ENCODE measurements at places on chromosomes 3 and 15.

DNA sequence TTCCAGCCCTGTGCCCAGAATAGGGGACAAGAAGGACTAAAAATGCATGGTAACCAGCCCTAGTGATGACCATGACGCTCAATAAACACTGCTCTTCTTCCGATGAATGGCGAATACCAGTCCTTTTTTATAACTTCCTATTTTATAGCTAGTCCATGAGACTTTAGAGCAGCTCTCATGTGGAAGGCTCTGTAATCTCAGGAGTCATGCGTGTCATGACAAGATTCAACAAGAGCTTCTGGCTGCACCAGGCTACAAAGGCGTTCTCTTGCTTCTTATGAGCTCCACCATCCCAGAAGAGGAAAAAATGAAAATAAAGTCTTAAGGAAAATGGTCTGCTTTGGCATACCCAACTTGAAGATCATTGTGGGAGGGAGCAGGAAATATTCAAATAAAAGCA, 141.0 kb downstream of the TMCO5A start:
- no peak for DNase-seq

DNA sequence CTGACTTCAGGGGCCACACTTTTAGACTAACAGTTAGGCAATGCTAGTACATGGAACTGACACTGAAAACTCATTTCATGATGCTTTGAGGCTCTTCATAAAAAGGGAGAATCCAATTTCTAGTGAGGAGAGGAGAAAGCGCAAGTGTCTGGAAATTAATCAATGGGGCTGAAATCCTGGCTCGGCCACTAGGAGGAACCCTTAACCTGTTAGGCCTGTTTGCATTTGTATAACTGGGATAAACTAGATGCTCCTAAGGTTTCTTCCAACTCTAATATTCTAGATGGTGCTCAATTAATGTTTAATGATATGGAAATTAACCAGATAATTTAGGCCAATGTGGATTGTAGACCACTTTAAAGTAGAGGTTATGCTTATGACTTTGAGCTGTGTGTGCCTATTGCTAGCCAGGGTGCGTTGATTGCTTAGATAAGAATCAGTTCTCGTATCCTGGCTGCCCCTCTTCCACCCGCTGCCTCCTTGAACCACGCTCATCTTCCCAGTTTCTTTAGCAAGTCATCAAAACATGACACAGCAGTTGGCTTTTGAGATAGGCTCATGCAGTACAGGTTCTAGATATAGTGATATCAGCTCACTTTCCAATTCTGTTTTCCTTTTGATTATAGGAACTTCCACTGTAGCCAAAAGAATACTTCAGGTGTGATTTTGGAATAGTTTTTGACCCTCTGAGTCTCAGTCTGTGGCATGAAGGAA, 16.8 kb upstream of the CRBN start:
- DNase-seq, result no peak

DNA sequence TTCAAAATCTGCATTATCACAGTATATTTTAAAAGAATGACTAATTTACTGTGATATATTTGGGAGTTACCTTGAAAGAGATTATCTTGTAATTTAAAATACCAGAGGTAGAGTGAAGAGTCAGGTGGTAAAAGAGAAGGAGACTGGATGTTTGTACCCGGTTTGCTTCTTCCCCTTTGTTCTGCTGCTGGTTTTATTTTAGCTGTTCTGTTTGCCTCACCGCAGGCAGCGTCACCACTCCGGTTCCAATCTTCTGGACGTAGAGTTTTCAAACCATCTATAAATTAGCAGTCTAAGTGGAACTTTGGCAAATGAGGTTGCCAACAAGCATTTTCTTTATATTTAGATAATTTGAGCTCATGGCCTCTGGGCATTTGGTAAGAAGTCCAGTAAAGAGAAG, 38.2 kb downstream of the PPARG start:
- DNase-seq, result no peak

DNA sequence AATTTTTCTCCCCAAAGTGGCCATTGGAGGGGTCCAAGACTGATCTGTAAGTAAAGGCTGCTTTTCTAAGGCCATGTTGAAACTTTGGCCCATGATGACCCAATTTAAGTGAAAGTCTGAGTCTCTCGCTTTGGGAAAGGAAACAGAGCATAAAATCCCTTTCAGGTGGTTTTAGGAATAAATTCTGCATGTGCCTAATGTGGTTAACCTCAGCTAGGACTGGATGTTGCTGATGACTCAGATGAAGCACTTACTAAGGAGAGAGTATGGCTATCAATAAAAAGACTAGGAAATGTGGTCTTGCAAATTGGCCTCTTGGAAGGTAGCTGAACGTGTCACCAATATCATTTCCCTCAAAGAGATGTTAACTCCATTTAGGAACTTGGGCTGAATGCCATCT, 458.5 kb downstream of the AGBL1 start:
- DNase-seq, result no peak

- DNase-seq, result no peak
Measured at GRCh38 chr3:141887051-141887450, 10.6 kb downstream of the ATP1B3 start.

- DNase-seq, result no peak
Measured at GRCh38 chr3:188979669-188980310, 192.0 kb upstream of the TPRG1 start.

- DNase-seq, result no peak
Measured at GRCh38 chr3:61158216-61158615, 93.0 kb downstream of the FHIT start.

DNA sequence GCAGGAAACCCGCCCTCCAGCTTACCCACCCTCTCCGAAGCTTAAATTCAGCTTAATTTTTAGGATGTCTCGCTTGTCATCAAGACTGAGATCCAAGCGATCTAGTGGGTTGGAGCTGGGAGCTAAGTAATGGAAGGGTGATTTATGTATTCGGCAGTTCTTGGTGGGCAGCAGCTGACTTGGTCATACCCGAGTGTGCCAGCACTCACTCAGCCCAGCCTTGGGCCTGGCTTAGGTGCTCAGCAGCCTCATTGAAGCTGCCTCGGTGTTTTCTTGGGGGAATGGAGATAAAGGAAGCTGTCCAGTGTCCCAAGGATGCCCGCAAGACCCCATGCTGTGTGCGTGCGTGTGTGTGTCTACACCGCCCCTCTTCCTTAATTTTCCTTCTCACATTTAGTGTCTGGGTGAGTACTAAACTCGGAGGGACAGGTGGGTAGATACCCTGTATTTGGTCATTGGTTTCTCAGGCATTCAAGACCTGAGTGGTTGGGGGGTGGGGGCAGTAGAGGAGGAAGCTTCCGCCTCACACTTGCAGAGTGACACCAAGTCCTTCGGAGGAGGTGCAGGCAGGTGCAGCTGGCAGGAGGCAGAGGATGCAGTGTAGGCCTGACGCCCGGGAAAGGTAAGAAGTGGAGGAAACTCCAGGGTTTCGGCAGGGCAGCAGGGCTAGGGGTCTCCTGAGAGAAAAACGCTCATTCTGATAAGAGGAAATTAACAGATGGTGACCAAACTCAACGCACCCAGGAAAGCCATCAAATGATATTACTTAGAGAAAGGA, 92.8 kb downstream of the PCSK6 start:
- no peak for DNase-seq

DNA sequence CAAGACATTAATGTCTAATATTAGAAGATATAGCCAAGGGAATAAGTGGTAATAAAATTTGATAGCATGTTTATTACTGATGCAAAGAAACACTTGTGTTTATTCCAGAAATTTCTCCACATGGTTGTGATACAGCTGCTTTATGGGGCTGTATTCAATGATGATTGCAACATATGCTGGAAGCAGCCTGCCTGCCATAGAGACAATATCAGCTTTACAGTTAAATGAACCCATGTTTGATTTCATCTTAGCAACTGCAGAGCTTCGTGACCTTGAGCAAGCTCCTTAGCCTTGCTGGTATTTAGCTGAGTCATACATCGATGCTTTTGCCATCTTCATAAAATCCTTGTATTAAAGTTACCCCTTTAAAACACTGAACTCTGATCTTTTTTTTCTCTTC, 168.1 kb upstream of the STAC start:
- no peak for DNase-seq

GRCh38 chr15:27885201-27885600, 213.9 kb downstream of the OCA2 start:
- DNase-seq, result no peak

GRCh38 chr15:38636597-38636996, 72.0 kb upstream of the RASGRP1 start:
- DNase-seq, result no peak

- peak; percentile 57 for DNase-seq
Measured at GRCh38 chr3:109023656-109024254, 70.1 kb upstream of the GUCA1C start.

GRCh38 chr3:195083659-195084058, 187.3 kb downstream of the XXYLT1 start:
- DNase-seq, result no peak

GRCh38 chr15:62850791-62851291, 191.7 kb upstream of the TPM1 start:
- no peak for DNase-seq

DNA sequence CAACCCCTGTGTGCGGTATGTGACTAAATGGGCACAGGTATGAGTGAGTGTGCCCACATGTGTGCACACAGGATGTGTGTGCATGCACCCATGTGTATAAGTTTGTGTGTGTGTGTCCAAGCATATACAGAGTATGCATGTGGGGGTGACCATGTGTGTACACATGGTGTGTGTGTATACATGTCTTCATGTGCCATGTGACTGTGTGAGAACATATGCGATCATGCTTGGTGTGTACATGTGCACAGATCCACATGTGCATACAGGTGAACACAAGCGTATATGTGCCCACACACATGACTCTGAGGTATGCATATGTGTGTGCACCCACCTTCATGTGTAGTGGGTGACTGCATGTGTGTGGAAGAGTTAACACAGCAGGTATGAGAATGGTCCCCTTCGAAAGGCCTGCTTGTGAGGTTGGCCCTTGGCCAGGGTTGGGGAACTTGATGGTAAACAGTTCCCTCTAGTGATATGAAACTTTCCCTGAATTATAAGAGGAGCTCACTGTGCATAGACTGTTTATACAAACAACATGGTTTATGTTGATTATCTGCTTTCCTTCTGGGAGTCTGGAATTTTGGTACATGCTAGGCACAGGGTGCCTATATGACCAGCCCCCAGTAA, 10.3 kb downstream of the PFKFB4 start:
- DNase-seq, result peak; percentile 42

GRCh38 chr15:81981908-81982307, 63.9 kb downstream of the MEX3B start:
- DNase-seq, result no peak

- no peak for DNase-seq
Measured at GRCh38 chr3:165210132-165210531, 13.9 kb upstream of the SLITRK3 start.

DNA sequence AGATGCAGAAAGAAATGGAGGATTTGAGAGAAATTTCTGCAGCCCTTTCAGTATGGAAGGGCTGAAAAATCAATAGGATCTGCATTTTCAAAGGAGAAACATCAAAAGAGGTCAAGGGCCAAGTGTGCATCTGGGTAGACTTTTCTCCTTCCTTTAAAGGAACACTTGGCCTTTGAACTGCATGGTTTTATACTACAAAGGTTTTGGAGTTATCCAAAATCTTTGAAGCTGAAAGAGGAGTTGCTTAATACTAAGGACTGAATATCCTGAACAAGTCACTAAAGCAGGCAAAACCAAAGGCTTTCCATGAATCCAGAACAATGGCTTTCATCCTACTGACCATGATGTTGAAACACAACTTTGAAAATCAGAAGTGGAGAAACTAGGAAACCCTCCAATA, 553.7 kb upstream of the LMCD1 start:
- DNase-seq, result no peak

GRCh38 chr3:14244521-14245247, 66.1 kb downstream of the LSM3 start:
- peak; percentile 33 for DNase-seq

- DNase-seq, result no peak
Measured at GRCh38 chr3:45676325-45677032, 12.7 kb upstream of the SACM1L start.

DNA sequence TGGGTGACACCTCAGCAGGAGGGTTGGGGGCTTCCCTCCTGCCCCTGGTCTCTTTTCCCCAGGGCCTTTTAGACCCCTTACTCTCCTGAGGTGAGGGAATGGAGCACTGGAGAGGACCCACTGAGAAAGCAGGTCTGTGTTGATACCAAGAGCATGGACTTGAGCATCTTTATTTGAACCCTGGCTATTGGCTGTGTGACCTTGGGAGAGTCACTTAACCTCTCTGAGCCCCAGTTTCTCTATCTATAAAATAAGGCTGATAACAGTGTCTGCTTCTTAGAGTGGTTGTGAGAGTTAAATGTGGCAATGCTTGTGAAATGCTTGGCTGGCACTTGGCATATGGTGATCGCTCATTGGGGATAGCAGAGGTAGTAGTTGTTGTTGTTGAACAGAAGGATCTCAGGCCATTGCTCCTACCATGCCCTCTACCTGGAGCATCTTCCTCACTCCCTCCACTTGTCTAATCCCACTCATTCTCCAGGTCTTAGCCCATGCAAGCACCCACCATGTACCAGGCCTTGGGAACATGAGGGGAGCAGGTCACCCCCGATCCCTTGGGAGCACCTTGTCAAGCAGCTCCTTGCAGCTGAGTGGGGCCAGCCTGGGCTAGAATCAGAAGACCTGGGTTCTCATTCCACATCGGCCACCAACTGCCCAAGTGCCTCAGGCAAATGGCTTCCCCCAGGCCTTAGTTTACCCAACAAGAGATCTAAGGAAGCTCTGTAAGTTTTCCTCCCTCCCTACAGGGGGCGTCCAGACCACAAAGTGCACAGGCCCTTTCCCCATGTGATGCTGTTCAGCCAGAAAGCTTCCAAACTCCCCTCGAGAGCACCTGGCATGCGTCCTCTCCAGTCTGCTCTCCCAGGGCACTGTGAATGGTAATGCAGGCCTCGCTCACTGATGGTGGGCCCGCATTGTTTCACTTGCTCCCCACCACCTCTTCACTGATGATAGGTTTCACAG, 96.7 kb downstream of the LSM3 start:
- DNase-seq, result no peak

Measured in right forelimb (tissue), 1 donor.